T-helper 2 cell treated with Interferon-gamma antibody and Interleukin-4, amounts not matched to agents 5 μg/mL and 100 μg/mL, for 36 hours (primary cell): ENCODE measurements at places on chromosomes 3 and 15.
A peak's percentile ranks its signal among the peaks of the same experiment; 100 is the strongest.

DNA sequence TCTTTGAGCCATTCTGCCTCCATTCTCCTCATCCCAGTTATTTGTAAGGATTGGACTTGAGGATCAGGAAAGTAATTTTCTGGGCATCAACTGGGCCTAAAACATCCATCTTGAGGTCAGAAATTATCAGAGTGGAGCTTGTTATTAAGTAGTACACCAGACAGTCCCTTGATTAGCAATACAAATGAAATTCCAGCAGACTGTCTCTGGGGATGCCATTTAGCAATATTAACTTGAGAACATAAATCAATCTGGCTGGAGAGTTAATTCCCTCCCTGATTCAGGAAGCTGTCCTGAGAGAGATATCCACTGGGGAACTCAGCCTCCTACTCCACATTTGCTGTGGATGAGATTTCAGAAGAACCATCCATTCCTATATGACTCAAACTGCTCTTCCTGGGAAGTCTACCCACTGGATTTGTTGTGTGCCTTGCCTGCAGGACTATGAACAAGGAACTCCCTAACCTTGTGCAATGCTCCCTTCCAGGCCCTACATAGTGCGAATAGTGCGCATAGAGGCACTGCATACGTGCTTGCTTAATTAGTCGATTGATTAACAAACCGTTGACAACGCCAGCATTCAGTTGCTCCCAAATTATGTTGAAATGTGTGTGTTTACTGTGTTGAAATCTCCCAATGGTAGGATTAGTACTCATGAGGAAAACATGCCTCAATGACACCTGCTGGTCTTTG lies 36.1 kb upstream of the MTMR14 start:
- no peak for DNase-seq
- H3K4me1 ChIP-seq: no peaks in the 10 kb centered on the region
- H3K27me3 ChIP-seq: peaks cover 2% of the 10 kb centered on the region
- no peak overlapping the region for H3K4me3 ChIP-seq
- no peaks in the 10 kb centered on the region for H3K36me3 ChIP-seq

DNA sequence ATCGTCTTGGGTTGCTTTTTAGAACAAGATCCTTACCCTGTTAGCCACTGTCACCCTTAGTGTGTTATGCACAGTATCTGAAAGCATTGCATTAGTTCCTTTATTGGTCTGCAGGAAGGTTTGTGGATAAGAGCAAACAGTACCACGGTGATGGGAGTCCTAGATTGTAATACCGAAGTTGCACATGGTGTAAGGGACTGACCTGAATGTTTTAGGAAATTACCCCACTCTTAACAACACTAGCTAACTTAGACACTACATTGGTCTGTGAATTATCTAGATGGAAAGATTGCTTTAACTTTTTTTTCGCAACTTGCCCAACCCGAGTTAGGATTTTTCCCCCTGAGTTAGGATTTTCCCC lies 1.3 kb downstream of the STT3B start:
- no peaks in the 10 kb centered on the region for H3K27me3 ChIP-seq
- H3K36me3 ChIP-seq: peaks cover 38% of the 10 kb centered on the region
- peaks cover 39% of the 10 kb centered on the region for H3K4me1 ChIP-seq
- H3K27ac ChIP-seq: peak overlapping the region; percentile 93

DNA sequence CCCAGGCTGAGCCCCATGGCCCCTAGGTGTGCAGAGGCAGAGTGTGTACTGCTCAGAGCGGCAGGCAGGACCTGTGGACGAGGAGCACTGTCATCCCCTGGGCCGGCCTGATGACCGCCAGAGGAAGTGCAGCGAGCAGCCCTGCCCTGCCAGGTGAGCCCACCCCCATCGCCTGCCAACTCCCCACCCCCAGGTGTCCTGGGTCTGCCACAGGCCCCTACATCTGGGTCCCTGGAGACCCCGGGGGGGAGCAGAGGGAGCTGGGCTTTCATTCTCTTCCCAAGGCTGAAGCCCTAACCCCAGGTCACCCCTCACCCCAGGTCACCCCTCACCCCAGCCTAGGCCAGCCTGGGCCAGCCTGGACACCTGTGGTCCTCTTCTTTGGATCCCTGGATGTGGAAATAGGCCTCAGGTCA lies 93.1 kb downstream of the TBC1D2B start:
- DNase-seq: no peak
- no peaks in the 10 kb centered on the region for H3K4me1 ChIP-seq
- H3K4me3 ChIP-seq: no peak overlapping the region
- H3K36me3 ChIP-seq: no peaks in the 10 kb centered on the region

- H3K36me3 ChIP-seq: peaks cover 35% of the 10 kb centered on the region
- no peaks in the 10 kb centered on the region for H3K27me3 ChIP-seq
- no peak overlapping the region for H3K27ac ChIP-seq
- H3K4me3 ChIP-seq: no peak overlapping the region
These were observed 8.7 kb downstream of the SRP14 start for GRCh38 chr15:40029979-40030893.

DNA sequence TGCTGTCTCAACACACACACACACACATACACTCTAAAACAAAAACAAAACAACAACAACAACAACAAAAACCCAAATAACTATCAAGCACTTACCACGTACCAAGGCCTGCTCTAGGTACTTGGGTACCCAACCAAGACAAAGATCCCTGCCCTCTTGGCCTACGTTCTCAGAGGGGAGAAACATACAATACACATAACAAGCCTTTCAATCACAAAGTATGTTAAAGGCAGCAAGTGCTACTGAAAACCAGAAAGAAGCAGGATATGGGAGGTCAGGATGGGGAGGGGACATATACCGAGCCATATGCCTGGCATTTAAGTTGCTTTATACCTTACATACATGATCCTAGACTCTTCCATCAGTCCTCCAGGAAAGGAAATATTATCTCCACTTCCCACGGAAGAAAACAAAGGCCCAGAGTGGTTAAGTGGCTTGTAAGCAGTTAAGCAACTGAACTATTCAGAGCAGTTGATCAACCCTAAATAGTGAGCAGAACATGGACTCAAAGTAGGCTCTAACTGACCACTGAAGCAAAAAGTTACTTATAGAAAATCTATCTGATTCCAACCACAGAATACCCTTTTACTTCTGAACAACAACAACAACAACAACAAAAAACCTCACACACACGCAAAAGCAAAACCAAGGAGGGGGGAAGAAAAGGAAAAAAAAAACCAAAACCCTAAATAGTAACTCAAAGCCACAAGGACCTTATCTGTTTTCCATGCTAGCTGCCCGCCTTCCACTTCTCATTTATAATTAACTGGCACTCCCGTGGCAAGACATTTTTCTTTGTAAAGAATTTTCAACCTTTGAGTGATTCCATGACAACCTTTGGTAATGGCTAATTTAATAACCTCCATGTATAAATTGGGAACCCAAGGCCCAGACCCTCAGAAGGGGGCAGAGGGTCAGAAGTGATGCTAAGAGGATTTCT lies 21.0 kb downstream of the PRICKLE2 start:
- H3K36me3 ChIP-seq: no peaks in the 10 kb centered on the region
- no peaks in the 10 kb centered on the region for H3K27me3 ChIP-seq
- H3K4me1 ChIP-seq: no peaks in the 10 kb centered on the region
- no peak for DNase-seq
- no peak overlapping the region for H3K4me3 ChIP-seq

DNA sequence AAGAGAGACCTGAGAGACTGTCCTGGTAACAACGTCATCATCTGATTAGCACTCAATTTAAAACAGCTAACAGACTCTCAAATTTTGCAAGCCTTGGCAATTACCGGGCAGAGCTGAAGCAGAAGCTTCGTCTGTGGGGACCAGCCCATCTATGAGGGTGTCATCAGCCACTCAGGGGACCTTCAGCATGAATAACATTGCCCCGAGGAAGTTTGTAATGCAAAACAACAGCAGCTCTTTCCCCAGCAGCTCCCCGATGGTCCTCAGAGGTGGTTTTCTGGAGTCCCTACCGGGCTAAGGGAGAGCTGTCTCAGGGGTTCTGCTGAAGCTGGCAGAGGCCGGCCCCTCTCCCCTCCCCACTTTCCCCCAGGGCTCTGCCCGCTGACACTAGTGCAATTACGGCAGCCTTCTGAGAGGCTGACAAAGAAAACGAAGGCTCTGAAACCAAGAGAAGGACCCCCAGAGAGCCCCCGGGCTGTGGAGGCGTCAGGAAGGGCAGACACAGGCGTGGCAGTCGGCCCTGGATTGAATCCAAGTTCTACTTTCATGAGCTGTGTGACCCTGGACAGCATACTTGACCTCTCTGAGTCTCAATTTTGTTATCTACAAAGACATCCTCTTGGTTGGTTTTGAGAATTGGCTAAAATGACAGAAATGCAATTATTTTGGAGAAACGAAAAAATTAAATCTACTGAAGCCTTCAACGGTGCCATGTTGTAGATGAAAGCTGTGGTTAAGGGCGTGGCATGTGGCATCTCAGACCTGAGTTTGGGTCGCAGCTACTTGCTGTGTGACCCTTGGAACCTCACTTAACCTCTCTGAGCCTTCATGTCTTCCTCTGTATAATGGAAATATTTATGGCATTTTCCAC lies 102.1 kb upstream of the TLE3 start:
- H3K36me3 ChIP-seq: no peaks in the 10 kb centered on the region
- DNase-seq: no peak
- peaks cover 7% of the 10 kb centered on the region for H3K27me3 ChIP-seq
- no peaks in the 10 kb centered on the region for H3K4me1 ChIP-seq
- no peak overlapping the region for H3K4me3 ChIP-seq
- H3K27ac ChIP-seq: no peak overlapping the region

DNA sequence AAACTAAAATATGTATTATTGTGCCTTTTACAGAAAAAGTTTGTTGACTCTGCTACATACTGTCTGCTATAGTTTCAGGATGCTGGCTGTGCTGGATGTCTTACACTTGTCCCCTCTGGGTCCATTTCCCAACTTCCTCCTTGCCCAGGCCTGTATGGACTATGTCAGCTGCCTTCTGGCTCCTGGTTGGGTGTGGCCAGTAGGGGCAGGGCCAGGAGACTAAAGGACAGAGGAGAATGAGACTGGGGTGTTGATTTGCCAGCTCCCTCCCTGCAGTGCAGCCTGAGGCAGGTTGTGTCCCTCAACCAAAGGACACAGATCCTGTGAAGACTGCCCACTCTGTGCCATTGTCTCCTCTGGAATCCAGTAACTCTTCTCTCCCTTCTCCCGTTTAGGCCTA lies 90.6 kb upstream of the UBE2E2 start:
- DNase-seq: no peak
- peaks cover 4% of the 10 kb centered on the region for H3K27me3 ChIP-seq
- H3K27ac ChIP-seq: no peak overlapping the region
- no peaks in the 10 kb centered on the region for H3K36me3 ChIP-seq

GRCh38 chr15:60568301-60568742 lies 89.4 kb upstream of the ICE2 start:
- peak overlapping the region; percentile 71 for H3K27ac ChIP-seq
- H3K27me3 ChIP-seq: no peaks in the 10 kb centered on the region
- peaks cover 20% of the 10 kb centered on the region for H3K36me3 ChIP-seq

- H3K4me1 ChIP-seq: peaks cover 4% of the 10 kb centered on the region
- DNase-seq: no peak
- H3K27me3 ChIP-seq: no peaks in the 10 kb centered on the region
These were observed 83.4 kb downstream of the AQR start for GRCh38 chr15:34886134-34886533.

DNA sequence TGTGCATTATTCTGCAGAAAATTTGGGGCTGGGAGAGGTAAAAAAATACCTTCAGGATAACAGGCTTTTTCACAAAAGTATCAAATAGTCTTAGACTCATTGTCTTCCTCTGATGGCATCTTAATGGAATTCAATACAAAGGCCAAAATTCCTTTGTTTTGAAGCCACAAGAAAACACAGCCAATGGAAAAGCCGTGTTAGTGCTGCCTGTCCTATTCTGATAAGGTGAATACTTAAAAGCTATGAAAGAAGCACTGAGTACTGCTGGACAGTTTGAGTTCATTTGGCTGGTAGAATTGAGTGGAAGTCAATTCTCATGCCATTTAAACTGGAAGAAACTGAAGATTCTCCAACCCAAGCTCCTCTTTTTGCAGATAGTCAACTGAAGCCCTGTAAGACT lies 395.3 kb upstream of the TPRG1 start:
- DNase-seq: no peak

DNA sequence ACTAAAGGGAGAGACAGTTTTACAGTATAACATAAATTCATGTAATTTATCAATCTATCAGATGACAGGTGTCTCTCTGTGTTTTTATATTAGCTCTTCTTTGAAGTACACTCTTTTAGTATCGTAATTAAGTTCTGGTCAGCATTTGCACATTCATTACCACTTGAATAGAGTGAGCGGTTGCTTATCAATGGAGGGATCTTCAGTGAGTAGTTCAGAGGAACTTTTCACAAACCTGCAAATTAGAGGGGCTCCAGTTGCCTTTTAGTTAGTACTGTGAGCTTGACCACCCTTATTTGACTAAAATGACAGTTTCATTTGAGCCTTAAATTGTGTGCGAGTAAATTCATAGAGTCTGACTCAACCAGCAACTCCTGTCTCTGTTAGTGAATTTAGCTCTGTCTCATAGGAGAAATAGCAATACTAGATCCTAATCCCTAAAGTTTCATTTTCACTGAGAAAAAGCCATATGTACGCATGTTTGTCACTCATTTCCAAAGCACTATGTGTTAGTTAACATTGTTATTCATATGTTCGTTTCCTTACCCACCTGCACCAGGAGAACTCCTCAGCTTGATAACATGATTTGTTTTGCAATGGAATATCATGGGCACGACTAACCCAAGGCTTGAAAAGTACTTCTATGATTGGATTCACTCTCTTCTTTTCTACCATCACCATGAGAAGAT lies 57.5 kb upstream of the ZBED2 start:
- H3K36me3 ChIP-seq: peaks cover 83% of the 10 kb centered on the region
- peaks cover 18% of the 10 kb centered on the region for H3K4me1 ChIP-seq
- DNase-seq: no peak
- no peak overlapping the region for H3K4me3 ChIP-seq
- H3K27ac ChIP-seq: no peak overlapping the region

DNA sequence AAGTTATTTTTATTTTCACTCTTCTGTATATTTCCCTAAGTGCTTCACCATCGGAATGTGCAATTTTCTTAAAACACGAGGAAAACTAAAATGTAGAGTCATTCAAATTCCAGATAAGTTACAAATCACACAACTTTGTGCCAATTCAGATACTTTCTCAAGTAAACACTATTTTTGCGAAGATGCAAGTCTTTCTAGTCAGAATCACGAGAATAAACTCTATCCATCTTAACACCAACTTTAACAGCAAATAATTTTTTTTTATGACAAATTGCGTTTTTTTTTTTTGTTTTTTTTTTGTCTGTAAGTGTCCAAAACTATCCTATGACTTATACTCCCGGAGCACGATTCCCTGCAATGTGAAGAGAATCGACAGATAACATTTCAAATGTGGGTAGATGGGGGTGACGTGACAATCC lies 1.3 kb downstream of the STAG1 start:
- H3K4me3 ChIP-seq: peak overlapping the region; percentile 89
- H3K4me1 ChIP-seq: peaks cover 43% of the 10 kb centered on the region
- peaks cover 6% of the 10 kb centered on the region for H3K36me3 ChIP-seq
